ENCODE measurements at places on chromosomes 4 and X.
A peak's percentile ranks its signal among the peaks of the same experiment; 100 is the strongest.

GRCh38 chr4:185139736-185140135 is 3.3 kb upstream of the SLC25A4 start:
- no peak for DNase-seq
- H3K4me3 ChIP-seq, result no peak overlapping the region
- H3K4me1 ChIP-seq, result peaks cover 17% of the 10 kb centered on the region
- H3K27me3 ChIP-seq, result no peaks in the 10 kb centered on the region
- H3K36me3 ChIP-seq, result no peaks in the 10 kb centered on the region

DNA sequence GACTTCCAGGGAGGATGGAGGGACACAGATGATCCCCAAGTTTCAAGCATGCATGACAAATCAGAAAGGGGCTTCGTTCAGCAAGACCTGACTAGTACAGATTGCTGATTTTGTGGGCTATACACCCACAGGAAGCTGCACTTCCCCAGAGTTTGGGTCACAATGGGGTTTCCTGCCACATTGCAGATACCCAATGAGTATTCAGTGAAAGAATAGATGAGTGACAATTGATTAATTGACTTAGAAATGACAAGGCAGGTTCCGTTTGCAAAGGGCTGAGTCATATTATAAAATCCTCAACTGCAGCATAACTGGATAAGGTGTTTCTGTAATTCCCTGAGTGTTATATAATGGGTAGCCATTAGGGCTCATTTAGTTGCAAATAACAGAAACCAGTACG is 146.6 kb upstream of the TBL1X start:
- DNase-seq, result no peak
- H3K4me1 ChIP-seq, result no peaks in the 10 kb centered on the region
- no peak overlapping the region for H3K27ac ChIP-seq

- H3K36me3 ChIP-seq, result no peaks in the 10 kb centered on the region
- H3K27me3 ChIP-seq, result no peaks in the 10 kb centered on the region
- no peaks in the 10 kb centered on the region for H3K4me1 ChIP-seq
These were observed 185.3 kb upstream of the WDFY3 start for GRCh38 chr4:85151786-85152185.

GRCh38 chr4:154205471-154205870 is 286.1 kb downstream of the DCHS2 start:
- H3K27me3 ChIP-seq, result no peaks in the 10 kb centered on the region
- no peaks in the 10 kb centered on the region for H3K36me3 ChIP-seq
- no peak overlapping the region for H3K27ac ChIP-seq
- DNase-seq, result no peak
- no peaks in the 10 kb centered on the region for H3K4me1 ChIP-seq

- no peak for DNase-seq
- no peaks in the 10 kb centered on the region for H3K4me1 ChIP-seq
- H3K4me3 ChIP-seq, result no peak overlapping the region
- no peaks in the 10 kb centered on the region for H3K27me3 ChIP-seq
- no peak overlapping the region for H3K27ac ChIP-seq
- no peaks in the 10 kb centered on the region for H3K36me3 ChIP-seq
These were observed 39.4 kb downstream of the GEMIN8 start for GRCh38 chrX:13990126-13990800.

DNA sequence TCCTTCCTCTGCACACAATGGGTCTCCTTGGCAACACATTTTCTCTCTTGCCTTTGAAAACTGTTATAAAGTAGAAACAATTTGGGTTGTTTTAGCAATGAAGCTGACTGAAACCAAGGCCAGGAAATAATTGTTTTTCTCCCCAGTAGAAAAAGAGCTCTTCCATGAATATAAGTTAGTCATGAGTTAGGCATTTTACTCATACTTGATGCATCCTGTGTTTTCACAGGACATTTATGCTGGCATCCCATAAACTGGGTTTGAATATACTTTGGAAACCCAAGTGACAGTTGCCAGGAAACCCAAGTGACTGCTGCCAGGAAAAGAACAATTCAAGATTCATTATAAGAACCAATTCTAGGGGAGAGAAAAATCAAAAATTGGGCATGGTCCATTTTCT is 128.6 kb upstream of the NPY2R start:
- H3K36me3 ChIP-seq, result no peaks in the 10 kb centered on the region
- DNase-seq, result no peak
- no peaks in the 10 kb centered on the region for H3K27me3 ChIP-seq
- no peak overlapping the region for H3K4me3 ChIP-seq
- no peak overlapping the region for H3K27ac ChIP-seq

DNA sequence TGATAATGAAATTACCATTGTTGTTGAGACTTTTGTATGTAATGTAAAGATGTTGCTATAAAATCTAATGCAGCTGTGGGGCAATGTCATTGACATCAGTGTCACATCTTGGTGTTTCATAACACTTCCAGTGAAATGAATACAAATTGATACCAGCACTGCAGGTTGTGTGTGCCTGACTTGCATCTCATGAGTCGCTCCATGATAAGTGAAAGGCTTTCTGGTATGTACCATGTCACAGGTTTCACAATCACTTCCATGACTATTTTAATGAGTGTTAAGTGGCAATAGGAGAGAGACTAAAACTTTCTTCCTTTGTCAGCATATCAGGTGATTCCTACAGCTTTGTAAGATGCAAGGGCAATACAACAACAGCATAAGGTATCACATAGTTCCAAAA is 94.4 kb downstream of the ABCB7 start:
- H3K27ac ChIP-seq, result no peak overlapping the region
- H3K4me1 ChIP-seq, result no peaks in the 10 kb centered on the region
- H3K4me3 ChIP-seq, result no peak overlapping the region
- no peaks in the 10 kb centered on the region for H3K27me3 ChIP-seq
- no peak for DNase-seq
- no peaks in the 10 kb centered on the region for H3K36me3 ChIP-seq

DNA sequence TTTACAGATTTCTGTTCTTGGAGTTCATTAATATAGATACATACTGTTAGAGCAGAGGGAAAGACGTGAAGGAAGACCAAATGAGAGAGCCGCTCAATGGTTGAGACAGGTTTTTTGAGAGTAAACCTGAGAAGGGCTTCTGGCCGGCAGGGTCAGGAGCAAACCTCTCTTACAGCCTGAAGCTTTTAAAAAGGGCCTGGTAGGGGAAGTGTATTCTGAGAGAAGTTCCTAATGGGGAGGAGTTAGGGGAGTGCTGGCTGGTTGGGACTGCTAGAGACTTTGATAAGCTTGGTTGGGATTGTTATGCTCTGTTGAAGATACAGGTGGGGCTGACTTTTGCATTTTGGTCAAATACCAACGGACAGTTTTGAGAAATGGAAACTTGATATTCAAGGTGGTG is 186.8 kb upstream of the PABPC4L start:
- DNase-seq, result no peak
- H3K27me3 ChIP-seq, result no peaks in the 10 kb centered on the region
- no peak overlapping the region for H3K27ac ChIP-seq
- H3K4me1 ChIP-seq, result no peaks in the 10 kb centered on the region
- no peak overlapping the region for H3K4me3 ChIP-seq
- H3K36me3 ChIP-seq, result no peaks in the 10 kb centered on the region

DNA sequence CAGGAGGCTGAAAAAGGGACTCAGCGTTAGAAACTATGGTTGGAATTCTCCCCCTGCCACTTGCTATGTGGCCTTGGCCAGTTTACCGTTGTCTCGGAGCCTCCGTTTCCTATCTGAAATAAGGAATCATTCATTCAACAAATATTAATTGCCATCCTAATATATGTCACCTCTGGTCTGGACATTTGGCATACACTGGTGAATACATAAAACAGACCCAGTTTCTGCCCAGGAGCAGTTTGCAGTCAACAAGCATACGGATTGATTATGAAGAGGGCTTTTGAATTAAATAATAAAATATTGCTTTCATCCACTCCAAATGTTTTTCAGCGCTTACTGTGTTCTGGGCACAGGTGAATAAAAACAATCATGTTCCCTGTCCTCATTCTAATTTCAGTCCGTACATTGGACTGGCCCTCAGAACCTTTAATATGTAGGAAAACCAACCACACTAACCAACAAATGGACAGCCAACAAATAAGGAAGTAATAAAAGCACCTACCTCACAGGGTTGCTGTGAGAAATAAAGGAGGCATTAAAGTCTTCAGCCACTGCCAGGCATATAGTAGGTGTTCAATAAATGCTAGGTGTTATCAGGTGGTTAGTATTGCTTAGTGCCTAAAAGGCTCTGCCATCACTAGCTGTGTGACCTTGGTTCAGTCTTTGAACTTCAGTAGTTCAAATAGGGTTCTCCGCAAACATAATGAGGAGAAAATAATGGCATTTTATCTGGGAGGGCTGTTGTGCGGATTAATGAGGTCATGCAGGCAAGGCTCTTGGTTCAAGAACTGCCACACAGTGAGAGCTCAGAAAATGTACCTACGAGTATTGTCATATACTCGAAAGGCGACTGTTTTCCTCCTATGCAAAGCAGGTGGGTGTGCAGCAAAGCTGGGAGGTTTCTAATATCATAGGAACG is 7.3 kb upstream of the GSX2 start:
- peak overlapping the region; percentile 50 for H3K4me3 ChIP-seq
- H3K36me3 ChIP-seq, result no peaks in the 10 kb centered on the region
- peaks cover 20% of the 10 kb centered on the region for H3K4me1 ChIP-seq
- H3K27ac ChIP-seq, result peak overlapping the region; percentile 45
- DNase-seq, result no peak
- peaks cover 37% of the 10 kb centered on the region for H3K27me3 ChIP-seq

DNA sequence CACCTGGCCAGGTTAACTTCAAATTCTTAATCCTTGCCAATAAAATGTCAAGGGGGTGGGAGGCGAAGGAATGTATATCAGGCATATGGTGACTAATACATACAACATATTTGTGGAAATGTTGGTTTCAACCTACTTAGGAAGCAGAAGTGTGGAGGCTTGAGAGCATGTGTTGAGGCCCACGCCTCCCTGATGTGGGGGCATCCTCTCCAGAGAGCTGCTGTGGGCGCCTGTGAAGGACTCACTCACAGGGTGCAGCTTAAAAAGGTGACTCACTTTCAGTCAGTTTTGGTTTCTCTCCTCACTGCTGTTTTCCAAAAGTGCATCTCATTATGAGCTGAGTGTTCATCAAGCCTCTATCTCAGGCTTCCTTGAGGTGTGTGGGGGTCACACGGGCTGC is 27.5 kb downstream of the LNX1 start:
- DNase-seq, result no peak
- H3K27me3 ChIP-seq, result no peaks in the 10 kb centered on the region

GRCh38 chrX:103864886-103865534 is 33.0 kb upstream of the RAB9B start:
- no peak overlapping the region for H3K4me3 ChIP-seq
- no peaks in the 10 kb centered on the region for H3K4me1 ChIP-seq
- no peaks in the 10 kb centered on the region for H3K27me3 ChIP-seq
- H3K36me3 ChIP-seq, result no peaks in the 10 kb centered on the region

DNA sequence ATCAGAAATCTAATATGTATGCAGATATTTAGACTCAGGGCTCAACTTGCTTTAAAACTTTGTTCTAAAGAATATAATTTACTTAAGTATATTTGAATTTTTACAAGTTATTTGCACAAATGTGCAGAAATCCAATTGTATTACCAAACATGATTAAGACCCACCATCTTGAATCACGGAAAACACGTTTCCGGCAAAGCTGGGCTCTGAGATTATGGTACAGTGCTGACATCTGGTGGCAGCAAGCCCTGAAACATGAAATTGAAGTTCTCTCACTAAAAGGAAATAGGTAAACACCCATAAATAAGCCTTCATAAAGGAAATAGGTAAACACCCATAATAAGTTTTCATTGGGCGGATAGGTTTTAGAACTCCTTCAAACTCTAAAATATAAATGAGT is 98.3 kb upstream of the MAOA start:
- no peaks in the 10 kb centered on the region for H3K36me3 ChIP-seq
- no peaks in the 10 kb centered on the region for H3K4me1 ChIP-seq
- H3K4me3 ChIP-seq, result no peak overlapping the region
- no peak overlapping the region for H3K27ac ChIP-seq
- no peaks in the 10 kb centered on the region for H3K27me3 ChIP-seq

GRCh38 chrX:71105628-71106027 is 912 bp downstream of the CXorf65 start:
- DNase-seq, result no peak
- no peaks in the 10 kb centered on the region for H3K4me1 ChIP-seq
- H3K27me3 ChIP-seq, result no peaks in the 10 kb centered on the region

- H3K36me3 ChIP-seq, result no peaks in the 10 kb centered on the region
- H3K4me3 ChIP-seq, result no peak overlapping the region
- peaks cover 12% of the 10 kb centered on the region for H3K4me1 ChIP-seq
- DNase-seq, result no peak
- no peaks in the 10 kb centered on the region for H3K27me3 ChIP-seq
- H3K27ac ChIP-seq, result no peak overlapping the region
These were observed 2.5 kb upstream of the TDO2 start for GRCh38 chr4:155901013-155901412.

- H3K4me3 ChIP-seq, result no peak overlapping the region
- no peaks in the 10 kb centered on the region for H3K36me3 ChIP-seq
- peaks cover 13% of the 10 kb centered on the region for H3K4me1 ChIP-seq
- DNase-seq, result no peak
- no peaks in the 10 kb centered on the region for H3K27me3 ChIP-seq
These were observed 125.3 kb downstream of the SCFD2 start for GRCh38 chr4:53240573-53240972.

GRCh38 chr4:145842224-145842887 is 96.3 kb downstream of the ZNF827 start:
- H3K4me1 ChIP-seq, result no peaks in the 10 kb centered on the region
- peaks cover 5% of the 10 kb centered on the region for H3K36me3 ChIP-seq
- no peaks in the 10 kb centered on the region for H3K27me3 ChIP-seq
- no peak overlapping the region for H3K4me3 ChIP-seq

DNA sequence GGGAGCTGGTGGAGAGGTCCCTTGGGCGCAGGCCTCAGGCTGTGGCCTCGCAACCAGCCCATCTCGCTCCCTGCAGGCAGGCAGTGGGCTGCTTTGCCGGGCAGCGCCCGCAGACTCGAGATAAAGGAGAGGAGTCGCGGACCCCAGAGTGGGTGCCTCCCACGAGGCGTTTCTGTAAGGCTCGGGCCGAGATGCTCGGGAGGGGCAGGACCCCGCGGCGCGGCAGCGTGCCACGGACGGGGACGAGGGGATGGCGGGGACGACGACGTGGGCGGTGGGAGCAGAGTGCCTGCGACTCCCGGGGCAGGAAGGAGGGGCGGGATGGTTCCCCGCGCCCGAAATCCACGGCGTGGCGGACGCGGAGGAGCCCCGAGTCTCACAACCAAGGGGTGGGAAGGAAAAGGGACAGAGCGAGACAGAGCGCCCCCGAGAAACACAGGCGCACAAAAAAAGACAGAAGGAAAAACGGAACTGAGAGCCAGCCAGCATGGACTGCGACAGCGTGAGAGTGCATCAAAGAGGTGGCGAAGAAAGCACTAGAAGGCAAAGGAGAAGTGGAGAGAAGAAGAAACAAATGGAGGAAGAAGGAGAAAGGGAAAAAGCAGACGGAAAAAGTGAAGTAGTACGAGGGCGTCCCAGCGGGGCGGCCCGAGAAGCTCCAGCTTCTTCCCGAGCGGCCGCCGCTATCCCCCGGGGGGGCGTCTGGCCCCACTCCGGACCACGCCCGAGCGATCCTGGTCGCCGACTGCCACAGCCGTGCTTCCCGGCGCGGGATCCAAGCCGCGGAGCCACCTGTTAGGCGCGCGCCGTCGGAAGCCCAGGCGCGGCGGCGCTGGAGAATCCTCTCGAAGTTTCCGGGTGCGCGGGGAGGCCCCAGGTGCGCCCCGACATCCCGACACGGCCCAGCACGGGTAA is 1.5 kb downstream of the BEND4 start:
- no peak for DNase-seq
- peaks cover 6% of the 10 kb centered on the region for H3K27me3 ChIP-seq
- no peaks in the 10 kb centered on the region for H3K36me3 ChIP-seq
- no peaks in the 10 kb centered on the region for H3K4me1 ChIP-seq
- H3K27ac ChIP-seq, result no peak overlapping the region
- H3K4me3 ChIP-seq, result peak overlapping the region; percentile 35
